Panc1 (cell line): ENCODE measurements at places on chromosomes 4 and X. TPM values are rescaled to one million over a fixed set of nuclear protein-coding genes. Genes with fewer than 3 reads are reported as not detected.
A peak's percentile ranks its signal among the peaks of the same experiment; 100 is the strongest.

The CNGA1 gene
- total RNA-seq = 0.23 TPM

The PPP1R2C gene
- total RNA-seq = not detected

- no peaks in the 10 kb centered on the region for H3K27me3 ChIP-seq
- no peak overlapping the region for H3K27ac ChIP-seq
- no peak overlapping the region for H3K4me3 ChIP-seq
- no peaks in the 10 kb centered on the region for H3K36me3 ChIP-seq
Observed at GRCh38 chr4:138458751-138459150, 216.6 kb upstream of the SLC7A11 start.

- H3K27me3 ChIP-seq = no peaks in the 10 kb centered on the region
- no peak overlapping the region for H3K4me3 ChIP-seq
- no peak overlapping the region for H3K27ac ChIP-seq
- no peak for DNase-seq
Observed at GRCh38 chrX:47593522-47593921, 11.3 kb downstream of the TIMP1 start.

- no peak for DNase-seq
- no peak overlapping the region for H3K27ac ChIP-seq
- no peaks in the 10 kb centered on the region for H3K36me3 ChIP-seq
Observed at GRCh38 chr4:3240936-3241522, 7.9 kb upstream of the MSANTD1 start.

GRCh38 chr4:81405900-81406401 lies 65.8 kb downstream of the RASGEF1B start:
- no peak overlapping the region for H3K27ac ChIP-seq
- no peaks in the 10 kb centered on the region for H3K4me1 ChIP-seq
- peak; percentile 41 for DNase-seq
- no peaks in the 10 kb centered on the region for H3K36me3 ChIP-seq
